ENCODE measurements at places on chromosomes 1 and 21.
A peak's percentile ranks its signal among the peaks of the same experiment; 100 is the strongest.

- no peak for DNase-seq
Measured at GRCh38 chr1:167698313-167698712, 23.5 kb upstream of the MPZL1 start.

DNA sequence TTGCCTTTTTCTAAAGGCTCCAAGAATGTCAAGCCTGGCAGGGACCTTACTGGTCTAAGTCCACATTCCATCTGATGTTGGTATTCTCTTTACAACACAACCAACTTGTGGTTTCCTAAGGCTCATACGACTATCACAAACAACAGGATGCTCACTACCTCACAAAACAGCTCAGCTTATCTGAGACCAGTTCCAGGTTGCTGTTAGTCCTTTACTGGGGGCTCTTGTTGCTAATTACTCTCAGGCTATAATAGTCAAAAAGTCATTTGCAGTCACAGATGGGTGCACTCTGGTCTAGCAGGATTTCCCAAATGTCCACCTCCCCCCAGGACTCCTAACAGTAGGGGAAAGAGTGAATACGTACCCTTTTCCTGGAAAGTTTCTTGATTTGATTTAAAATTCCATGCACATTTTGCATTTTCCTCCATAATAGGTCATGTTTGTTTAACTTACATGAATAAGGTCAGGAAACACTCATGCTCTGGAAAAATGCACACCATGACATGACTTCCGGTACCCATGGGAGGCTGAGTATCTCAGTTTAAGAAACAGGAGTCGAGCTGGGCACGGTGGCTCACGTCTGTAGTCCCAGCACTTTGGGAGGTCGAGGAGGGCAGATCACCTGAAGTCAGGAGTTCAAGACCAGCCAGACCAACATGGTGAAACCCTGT, 16.0 kb downstream of the LCK start:
- DNase-seq, result no peak

DNA sequence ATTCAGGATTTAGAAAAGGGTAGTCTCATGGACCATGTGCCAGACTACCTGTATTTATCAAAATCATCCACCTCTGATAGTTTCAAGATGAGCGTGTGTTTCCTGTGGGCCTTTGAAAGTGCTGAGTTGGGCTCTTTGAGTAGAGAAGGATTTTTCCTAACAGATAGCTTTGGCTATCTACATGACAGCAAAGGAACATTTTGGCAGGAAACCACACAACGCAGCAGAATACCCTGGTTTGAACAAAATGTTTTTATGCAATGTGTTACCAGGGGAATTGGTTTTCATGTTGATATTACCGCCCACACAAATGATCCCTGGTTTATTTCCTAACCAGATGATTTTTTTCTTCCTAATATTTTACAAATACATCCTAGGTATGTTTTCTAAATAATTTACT, 431.4 kb downstream of the NEGR1 start:
- DNase-seq, result no peak

DNA sequence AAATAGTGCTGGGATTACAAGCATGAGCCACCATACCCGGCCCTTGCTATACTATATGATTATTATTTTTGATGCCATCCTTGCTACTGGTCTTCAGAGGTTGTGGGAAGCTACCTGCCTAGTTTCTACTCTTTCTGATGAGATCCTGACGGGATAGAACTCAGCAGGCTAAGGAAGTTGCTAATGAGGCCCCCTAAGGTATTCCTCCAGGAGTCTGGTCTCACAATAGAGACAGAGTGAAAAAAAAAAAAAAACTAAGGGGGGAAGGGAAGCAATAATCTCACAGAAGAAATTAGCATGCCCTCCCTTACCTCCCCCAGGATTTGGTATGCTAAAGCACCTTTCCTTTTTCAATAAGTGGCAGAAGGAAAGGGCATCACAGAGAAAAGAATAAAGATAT, 17.6 kb downstream of the INTS3 start:
- DNase-seq, result no peak

DNA sequence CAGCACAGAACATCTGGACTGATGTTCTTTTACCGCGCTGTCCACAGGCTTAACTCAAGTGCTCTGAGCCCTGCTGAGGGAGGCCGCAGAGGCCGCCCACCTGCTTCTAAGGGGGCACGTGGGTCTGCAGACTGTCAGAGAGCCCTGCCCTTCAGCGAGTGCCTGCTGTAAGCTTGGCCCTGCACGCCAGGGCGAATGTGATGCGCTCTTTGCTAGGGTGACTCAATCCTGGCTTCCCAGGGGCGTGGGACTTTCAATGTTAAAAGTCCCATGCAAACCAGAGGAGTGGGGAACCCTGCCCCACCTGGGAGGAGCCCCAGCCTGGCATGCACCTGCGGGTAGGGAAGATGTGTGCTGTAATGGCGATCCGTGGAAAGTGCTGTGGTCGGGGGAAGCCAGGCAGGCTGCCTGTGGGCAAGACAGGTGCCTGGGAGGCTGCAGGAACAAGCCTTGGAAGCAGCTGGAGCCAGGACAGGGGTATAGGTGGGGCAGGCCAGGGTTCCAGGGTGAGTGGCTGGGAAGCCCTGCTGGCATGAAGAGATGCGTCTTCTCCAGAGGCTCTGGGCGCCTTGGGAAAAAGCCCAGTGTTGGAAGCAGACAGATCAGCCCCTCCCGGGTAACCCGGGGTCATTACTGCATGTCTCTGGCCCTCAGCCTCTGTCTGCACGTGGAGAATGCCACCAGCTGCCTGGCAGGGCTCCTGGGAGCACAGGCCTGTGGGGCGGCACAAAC, 594 bp upstream of the PANK4 start:
- peak; percentile 83 for DNase-seq

DNA sequence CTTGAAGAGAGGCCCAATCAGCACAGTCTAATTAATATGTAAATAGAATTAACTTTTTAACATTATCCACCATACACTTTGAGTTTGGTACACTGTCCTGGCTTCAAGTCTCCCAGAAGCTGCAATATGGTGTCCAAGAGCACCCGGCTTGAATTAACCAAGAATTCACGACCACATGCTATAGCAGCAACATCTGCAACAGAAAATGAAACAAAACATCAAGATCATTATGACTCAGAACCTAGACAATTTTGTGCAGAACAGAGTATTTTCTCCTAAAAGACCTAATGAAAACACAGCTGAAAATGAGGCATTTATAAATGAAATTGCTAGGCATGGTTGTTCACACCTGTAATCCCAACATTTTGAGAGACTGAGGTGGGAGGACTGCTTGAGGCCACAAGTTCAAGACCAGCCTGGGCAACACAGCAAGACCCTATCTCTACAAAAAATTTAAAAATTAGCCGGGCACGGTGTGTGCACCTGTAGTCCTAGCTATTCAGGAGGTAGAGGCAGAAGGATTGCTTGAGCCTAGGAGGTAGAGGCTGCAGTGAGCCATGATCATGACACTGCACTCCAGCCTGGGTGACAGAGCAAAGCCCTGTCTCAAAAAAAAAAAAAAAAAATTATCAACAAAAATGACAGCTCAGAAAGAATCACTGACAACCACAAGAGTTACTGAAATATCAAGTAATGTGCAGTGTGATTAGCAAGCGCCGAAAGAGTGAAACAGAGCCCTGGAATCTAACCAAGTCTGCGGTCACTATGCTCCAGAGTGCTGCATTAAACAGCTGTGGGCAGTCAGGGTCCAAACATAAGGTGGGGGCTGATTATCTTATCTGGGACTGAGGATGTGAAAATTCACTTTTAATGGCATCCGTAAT, 45.3 kb downstream of the HSF2BP start:
- DNase-seq, result no peak

DNA sequence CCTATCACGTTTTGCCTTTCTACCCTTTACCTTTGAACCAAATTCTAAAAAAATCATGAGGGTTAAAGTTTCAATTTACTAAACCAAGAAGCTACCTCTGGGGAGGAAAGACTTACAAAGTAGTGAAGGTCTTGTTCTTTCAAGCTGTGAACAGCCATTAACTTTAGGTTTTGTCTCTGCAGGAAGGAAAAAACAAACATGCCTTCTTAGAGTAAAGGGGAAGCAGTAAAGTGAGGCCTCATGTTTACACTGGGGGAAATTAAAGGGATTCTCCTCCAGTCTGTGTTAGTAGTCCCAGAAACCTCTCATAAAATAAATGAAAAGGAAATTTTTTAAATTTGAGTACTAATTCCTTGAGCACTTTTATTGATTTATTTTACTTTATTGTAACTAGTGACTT, 780.2 kb upstream of the ADGRL2 start:
- DNase-seq, result no peak

- DNase-seq, result no peak
Measured at GRCh38 chr1:98336472-98337083, 324.9 kb upstream of the SNX7 start.

GRCh38 chr21:32046191-32046590, 173.4 kb downstream of the HUNK start:
- no peak for DNase-seq

GRCh38 chr1:77955709-77956108, 23.2 kb downstream of the FUBP1 start:
- DNase-seq, result no peak

- DNase-seq, result peak; percentile 50
Measured at GRCh38 chr1:225866061-225866837, 15.9 kb downstream of the TMEM63A start.

GRCh38 chr1:40155135-40155534, 6.1 kb upstream of the RLF start:
- DNase-seq, result no peak

- no peak for DNase-seq
Measured at GRCh38 chr1:156217871-156218270, 5.1 kb downstream of the PMF1 start.

- DNase-seq, result no peak
Measured at GRCh38 chr1:36925251-36925650, 109.1 kb downstream of the GRIK3 start.

GRCh38 chr1:113031171-113031933, 41.6 kb upstream of the LRIG2 start:
- no peak for DNase-seq

DNA sequence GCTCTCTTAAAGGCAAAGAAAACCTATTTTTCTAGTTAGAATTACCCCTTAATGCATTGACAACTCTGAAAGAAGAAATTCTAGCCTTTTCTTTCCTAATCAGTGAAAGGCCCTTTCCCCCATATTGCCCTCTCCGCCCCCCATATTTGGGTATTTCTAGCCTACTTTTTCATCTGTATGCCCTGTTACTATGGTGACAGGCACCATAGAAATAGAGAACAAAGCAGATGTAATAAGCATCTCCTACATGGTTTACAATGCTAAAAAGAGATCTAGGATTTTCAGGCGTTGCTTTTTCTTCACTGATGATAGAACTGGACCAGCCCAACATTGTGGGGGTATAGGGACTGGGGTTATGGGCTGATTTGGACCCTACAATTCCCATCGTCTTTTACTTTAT, 14.5 kb downstream of the LRRC8B start:
- no peak for DNase-seq

DNA sequence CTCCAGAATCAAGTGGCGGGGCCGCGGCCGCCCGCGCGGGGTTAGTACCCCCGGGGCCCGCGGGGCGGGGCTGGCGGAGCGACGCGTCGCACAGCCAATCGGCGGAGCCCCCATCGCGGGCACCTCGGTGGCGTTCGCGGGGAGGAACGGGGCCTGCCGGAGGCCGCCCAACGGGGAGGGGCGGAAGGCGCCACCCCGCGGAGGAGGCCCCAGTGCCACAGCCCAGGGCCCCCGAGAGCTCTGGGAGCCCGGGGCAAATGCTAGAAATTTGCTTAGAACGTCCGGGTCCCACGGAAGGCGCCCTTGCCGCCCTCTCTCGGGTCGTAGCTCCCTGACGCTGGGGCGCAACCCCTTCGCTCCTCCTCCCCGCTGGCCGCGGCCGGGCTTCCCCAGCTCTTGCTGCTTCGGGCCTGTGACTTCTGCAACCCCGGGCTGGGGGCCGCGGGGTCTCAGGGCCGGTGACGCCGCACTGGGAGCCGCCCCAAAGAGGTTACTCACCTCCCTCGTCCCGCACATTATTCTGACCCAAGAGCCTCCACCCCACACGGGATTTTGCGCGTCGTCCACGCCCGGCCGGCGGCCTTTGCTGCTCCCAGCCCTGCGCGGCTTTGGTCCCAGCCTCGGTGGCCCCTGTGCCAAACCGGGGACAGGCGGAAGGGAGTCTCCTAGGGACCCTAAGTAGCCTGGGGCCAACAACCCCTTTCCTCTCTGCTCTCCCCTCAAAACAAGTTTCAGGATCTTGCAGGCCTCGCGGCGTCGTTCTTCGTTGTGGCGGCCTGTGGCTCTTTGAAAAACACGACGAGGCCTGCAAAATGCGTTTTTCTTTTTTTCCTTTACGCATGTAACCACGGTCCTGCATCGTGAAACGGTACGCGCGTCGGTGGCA, at the start of gene RUNX3:
RUNX3 (minus strand) TSS at position 17 of the 886 bp plus-strand sequence. CDS start 408 bp downstream, outside the sequence.
- DNase-seq, result peak; percentile 77

DNA sequence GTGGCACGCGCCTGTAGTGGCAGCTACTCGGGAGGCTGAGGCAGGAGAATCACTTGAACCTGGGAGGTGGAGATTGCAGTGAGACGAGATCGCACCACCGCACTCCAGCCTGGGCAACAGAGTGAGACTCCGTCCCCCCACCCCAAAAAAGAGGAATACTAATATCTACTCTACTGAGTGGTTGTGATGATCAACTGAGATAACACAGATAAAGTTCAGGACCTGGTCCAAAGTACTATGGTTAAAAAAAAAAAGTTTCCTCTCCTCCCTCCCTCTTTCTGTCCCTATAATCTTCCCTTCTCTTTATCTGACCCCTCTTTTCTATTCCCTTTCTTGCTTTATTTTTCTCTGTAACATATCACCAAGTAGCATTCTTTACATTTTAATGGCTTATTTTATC, 4.0 kb upstream of the RORC start:
- DNase-seq, result peak; percentile 21

DNA sequence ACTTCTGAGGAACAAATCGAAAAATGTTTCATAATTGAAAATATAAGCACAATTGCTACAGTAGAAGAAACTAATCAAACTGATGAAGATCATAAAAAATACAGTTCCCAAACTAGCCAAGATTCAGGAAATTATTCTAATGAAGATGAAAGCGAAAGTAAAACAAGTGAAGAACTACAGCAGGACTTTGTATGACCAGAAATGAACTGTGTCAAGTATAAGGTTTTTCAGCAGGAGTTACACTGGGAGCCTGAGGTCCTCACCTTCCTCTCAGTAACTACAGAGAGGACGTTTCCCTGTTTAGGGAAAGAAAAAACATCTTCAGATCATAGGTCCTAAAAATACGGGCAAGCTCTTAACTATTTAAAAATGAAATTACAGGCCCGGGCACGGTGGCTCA, 30.6 kb downstream of the IFNAR1 start:
- DNase-seq, result no peak

GRCh38 chr1:9852410-9853248, 28.9 kb upstream of the CLSTN1 start:
- no peak for DNase-seq

- DNase-seq, result no peak
Measured at GRCh38 chr1:221704306-221704705, 37.6 kb downstream of the DUSP10 start.

GRCh38 chr21:46634966-46635323, 529 bp upstream of the PRMT2 start:
- no peak for DNase-seq
